Stimulated activated CD4-positive, alpha-beta T cell treated with anti-CD3 and anti-CD28 coated beads, Interleukin-12 subunit alpha, Interleukin-12 subunit beta, amount 100 ng/mL, for 48 hours (primary cell): ENCODE measurements at places on chromosomes 5 and 9.

- DNase-seq: no peak
Measured at GRCh38 chr5:43041110-43041668, 1.1 kb upstream of the ANXA2R start.

DNA sequence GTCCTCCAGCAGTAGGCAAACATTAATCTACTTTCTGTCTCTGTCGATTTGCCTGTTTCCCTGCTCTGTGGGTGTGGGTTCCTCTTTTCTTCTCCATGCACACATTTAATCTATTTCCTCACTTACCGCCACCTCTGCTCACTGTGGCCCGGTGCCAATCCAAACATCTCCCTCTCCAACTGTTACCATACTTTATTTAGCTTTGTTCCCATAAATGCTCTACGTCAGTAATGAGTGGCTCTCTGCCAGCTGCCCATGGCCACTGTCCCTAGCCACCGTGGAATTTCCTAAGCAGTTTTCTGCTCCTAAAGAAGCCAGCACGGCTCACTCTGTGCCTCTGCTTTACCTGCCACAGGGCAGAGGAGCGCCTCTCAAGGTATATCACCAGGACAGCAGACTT lies 19.5 kb upstream of the GOLPH3 start:
- DNase-seq: no peak

DNA sequence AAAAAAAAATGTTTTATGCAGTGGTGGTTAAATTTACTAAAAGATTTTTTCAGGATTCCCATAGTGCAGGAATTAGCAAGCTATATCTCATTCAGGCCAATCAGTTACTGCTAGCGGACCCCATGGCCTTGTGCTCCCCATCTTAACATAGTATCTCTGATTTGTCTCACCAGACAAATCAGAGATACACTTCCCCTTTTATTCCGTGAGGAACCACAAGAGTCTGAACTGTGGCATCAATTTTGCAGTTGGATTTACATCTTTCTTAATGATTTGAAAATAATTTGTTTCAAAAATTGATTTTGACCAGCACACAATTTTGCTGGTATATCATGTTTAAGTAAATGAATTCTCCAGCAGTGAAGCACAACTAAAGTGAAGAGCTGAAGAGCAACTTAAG lies 17.9 kb downstream of the ITGA1 start:
- DNase-seq: no peak

GRCh38 chr5:168798065-168799023 lies 219.2 kb upstream of the PANK3 start:
- no peak for DNase-seq

GRCh38 chr5:10018201-10019069 lies 231.3 kb downstream of the ATPSCKMT start:
- no peak for DNase-seq

DNA sequence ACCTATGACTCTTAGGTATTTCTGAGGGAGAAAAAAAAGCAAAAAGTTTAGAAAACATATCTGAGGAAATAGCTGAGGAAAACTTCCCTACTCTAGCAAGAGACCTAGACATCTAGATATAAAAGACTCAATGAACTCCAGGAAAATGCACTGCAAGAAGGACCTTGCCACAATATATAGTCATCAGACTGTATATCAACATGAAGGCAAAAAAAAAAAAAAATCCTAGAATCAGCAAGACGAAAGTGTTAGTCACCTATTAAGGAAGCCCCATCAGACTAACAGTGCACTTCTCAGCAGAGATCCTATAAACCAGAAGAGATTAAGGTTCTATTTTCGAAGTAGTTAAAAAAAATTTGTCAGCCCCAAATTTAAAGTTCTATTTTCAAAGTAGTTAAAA lies 166.2 kb downstream of the TMEM38B start:
- no peak for DNase-seq

GRCh38 chr9:89667726-89668125 lies 62.9 kb downstream of the GADD45G start:
- no peak for DNase-seq

GRCh38 chr9:22817181-22817580 lies 370.6 kb downstream of the DMRTA1 start:
- no peak for DNase-seq

DNA sequence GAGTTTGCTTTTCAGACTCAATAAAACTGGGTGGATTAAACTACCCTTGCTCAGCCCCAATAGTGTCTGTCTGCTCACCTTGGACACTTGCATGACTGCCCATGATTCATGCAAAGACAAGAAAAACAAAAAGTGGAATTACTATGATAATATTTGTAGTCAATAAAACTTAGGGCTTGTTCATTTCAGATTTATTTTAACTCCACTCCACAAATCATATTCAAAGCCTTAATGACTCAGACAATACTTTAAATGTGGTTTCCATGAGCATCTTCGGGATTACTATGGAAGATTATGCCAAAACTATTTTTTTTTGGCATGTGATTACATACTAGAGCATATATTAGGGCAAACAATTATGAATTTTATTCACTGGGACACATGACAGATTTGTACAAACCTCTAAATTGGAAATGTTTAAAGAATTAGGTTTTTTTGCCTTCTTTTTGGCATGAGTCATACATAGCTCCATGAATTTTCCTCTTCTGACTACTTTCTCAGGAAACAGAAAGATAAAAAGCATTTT lies 468.9 kb downstream of the ACTL7B start:
- no peak for DNase-seq

DNA sequence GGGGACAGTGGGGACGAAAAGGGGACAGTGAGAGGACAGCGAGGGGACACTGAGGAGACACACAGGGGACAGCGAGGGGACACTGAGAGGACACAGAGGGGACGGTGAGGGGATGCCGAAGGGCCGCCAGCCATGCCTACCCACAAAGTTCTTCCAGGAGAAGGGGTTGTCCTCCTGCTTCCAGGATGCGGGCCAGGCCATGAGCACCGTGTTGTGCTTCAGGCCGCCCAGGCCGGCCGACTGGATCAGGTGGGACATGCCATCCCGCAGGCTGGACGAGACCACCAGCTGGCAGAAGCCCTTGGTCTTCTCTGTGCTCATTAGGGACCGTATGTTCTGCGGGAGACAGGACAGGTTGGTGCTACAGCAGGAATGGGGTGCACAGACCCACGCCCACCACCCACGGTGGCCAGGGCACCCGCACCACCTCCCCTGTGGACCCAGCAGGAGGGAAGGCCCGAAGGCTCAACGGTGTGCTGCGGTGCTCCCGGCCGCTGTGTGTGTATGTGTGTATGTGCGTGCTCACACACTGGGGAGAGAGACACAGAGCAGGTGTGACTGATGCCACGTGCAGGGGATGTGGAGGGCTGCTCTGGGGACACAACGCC lies 46.6 kb downstream of the SLC12A7 start:
- DNase-seq: no peak

DNA sequence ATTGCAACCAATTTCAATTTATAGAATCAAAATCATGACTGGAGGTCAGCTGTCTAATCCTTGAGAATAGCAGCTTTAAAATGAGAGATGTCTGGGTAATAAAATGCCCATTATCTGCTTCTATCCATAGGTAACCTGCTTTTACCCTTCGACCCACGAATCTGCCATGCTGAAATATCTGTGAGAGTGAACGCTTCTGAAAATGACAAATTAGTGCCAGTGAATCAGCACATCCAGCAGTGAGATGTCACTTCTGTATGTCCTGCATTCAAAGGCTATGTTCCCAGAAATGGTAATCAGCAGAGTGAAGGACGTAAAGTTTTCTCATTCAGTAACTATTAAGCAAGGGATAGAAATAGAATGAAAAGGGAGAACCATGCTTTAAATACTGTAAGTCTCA lies 532.4 kb upstream of the ITGA1 start:
- DNase-seq: no peak

- DNase-seq: peak; percentile 58
Measured at GRCh38 chr5:67166460-67167285, 29.9 kb downstream of the CD180 start.

GRCh38 chr5:159223469-159223868 lies 14.1 kb upstream of the RNF145 start:
- DNase-seq: no peak

DNA sequence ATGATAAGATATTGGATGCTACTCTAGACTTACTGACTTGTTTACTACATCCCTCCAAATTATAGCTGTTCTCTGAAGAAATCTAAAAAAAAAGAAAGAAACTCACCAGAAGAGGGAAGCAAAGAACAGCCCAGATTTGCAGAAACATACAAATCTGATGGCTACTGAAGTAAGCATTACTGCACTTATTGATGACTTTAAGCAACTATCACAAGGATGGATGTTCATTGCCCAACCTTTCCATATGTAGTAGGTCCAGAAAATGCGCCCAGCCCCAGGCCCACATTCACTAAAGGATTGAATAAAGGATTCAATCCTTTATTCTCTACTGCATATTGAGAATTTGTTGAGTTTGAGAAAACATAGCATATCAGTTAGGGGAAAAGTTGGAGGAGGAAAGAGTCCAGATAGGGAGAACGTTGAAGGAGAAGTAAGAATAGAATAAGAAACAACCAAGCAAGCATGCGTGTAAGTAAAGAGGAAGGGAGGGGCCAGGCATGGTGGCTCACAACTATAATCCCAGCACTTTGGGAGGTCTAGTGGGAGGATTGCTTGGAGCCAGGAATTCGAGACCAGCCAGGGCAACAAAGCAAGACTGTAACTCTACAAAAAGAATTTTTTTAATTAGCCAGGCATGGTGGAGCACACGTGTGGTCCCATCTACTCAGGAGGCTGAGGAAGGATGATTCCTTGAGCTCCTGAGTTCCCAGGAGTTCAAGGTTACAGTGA lies 33.8 kb upstream of the DTWD2 start:
- no peak for DNase-seq

DNA sequence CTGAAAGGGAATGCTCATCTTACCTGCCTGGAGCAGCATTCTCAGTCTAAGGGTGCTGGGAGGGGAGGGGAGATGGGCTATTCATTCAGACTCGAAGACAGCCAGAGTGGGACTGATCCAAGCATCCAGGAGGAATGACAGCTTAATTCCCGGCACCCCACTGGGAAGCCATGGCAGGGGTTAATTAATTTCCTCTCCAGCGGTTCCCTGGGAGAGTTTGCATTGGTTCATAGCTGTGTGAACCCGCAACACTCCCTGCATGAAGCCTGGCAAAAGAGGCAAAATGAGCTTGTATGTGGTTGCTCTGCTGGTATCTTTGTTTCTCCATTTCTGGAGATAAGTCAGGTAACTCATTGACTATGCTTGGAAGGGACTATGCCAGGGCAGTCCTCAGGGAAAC lies 401.0 kb upstream of the SLC24A2 start:
- DNase-seq: no peak

- no peak for DNase-seq
Measured at GRCh38 chr9:120989065-120989464, 61.0 kb downstream of the C5 start.

- DNase-seq: no peak
Measured at GRCh38 chr9:129291041-129291501, 113.0 kb upstream of the IER5L start.

DNA sequence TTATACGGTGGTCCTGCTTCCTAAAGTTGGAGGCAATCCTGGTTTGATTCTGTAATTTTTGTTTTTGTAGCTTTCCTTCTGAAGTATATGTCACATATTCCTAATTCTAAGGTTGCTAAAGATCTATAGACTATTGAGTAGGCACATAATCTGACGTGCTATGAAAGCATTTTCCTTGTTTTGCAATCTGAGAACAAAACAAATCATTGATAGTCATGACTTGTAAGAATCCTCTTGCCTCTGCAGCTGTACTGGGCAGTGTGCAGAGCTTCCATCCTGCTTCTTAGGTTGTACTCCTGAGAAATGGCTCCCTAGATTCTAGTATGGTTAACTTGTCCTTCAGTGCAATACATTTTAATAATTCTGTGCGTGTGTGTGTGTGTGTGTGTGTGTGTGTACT lies 35.4 kb downstream of the SEMA6A start:
- DNase-seq: no peak
